ENCODE measurements at places on chromosomes 12 and 14.
A peak's percentile ranks its signal among the peaks of the same experiment; 100 is the strongest.

GRCh38 chr14:43528321-43528720 is 978.8 kb downstream of the FSCB start:
- H3K4me3 ChIP-seq: no peak overlapping the region
- no peaks in the 10 kb centered on the region for H3K36me3 ChIP-seq
- no peaks in the 10 kb centered on the region for H3K27me3 ChIP-seq
- DNase-seq: no peak
- no peak overlapping the region for H3K27ac ChIP-seq

DNA sequence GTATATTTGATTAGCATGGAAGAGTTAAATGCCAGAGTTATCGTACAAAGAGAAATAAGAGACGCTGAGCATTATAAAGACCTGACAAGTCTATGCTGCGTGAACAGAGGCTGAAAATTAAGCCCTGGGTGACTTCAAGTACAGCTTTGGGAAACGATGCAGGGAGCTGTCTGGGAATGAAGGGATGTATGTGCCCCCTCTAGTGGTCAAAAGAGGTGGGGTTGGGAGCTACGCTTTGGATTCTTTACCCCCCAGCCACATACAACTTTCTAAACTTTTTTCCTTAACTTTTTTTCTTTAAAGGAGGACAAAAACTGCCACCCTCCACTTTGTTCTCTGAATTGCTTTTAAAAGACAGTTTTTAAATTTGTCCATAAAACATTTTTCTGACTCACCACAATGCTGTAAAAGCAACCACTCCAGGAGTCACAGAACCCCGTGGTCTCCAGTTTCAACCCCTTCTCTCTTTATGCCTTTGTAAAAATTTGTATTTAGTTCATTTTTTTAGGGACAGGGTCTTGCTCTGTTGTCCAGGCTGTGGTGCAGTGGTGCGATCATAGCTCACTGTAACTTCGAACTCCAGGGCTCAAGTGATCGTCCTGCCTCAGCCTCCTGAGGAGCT is 59.4 kb downstream of the ZNF664 start:
- H3K4me1 ChIP-seq: no peaks in the 10 kb centered on the region
- H3K27ac ChIP-seq: no peak overlapping the region
- no peaks in the 10 kb centered on the region for H3K27me3 ChIP-seq

DNA sequence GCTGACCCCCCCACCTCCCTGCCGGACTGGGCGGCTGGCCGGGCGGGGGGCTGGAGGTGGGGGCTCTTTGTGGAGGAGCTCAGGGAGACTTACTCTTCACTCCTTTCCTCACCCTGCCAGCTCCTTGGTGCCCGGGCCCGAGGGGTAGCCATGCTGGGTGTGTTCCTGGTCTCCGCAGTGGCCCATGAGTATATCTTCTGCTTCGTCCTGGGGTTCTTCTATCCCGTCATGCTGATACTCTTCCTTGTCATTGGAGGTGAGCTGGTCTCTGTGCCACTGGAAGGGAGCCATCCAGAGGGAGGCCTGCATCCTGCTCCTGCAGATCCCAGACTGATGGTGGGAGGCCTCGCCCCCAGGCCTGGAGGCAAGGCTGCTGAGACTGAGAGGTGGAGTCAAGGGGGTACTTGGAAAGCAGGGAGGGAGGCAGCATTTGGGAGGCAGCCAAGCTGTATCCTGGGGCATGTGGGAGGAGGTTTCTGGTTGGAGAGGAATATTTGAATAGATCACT is 19.7 kb downstream of the SOAT2 start:
- no peaks in the 10 kb centered on the region for H3K27me3 ChIP-seq
- DNase-seq: no peak
- no peaks in the 10 kb centered on the region for H3K4me1 ChIP-seq
- H3K4me3 ChIP-seq: no peak overlapping the region
- no peaks in the 10 kb centered on the region for H3K36me3 ChIP-seq

DNA sequence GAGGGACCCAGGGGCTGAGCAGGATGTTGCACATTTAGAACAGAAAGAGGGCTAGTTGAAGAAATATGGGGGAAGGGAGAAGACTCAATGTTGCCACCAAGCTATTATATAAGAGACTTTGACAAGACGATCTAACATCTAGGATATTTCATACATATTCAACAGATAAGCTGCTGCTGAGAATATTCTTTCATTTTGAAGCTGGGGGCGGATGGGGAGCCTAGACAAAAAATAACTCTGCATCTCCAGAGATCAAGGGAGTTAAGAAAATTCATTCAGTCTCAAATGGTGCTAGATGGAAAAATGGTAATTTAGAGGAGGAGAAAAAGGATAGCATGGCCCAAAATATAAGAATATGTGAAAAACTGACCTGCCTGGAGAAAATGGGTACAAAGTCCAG is 415.6 kb downstream of the MDGA2 start:
- H3K27me3 ChIP-seq: no peaks in the 10 kb centered on the region
- H3K4me3 ChIP-seq: no peak overlapping the region
- no peak overlapping the region for H3K27ac ChIP-seq
- no peak for DNase-seq

GRCh38 chr12:69167648-69168165 is 71.7 kb upstream of the CPSF6 start:
- no peaks in the 10 kb centered on the region for H3K36me3 ChIP-seq
- H3K27me3 ChIP-seq: no peaks in the 10 kb centered on the region
- no peak for DNase-seq
- no peaks in the 10 kb centered on the region for H3K4me1 ChIP-seq
- H3K4me3 ChIP-seq: no peak overlapping the region
- H3K27ac ChIP-seq: no peak overlapping the region

DNA sequence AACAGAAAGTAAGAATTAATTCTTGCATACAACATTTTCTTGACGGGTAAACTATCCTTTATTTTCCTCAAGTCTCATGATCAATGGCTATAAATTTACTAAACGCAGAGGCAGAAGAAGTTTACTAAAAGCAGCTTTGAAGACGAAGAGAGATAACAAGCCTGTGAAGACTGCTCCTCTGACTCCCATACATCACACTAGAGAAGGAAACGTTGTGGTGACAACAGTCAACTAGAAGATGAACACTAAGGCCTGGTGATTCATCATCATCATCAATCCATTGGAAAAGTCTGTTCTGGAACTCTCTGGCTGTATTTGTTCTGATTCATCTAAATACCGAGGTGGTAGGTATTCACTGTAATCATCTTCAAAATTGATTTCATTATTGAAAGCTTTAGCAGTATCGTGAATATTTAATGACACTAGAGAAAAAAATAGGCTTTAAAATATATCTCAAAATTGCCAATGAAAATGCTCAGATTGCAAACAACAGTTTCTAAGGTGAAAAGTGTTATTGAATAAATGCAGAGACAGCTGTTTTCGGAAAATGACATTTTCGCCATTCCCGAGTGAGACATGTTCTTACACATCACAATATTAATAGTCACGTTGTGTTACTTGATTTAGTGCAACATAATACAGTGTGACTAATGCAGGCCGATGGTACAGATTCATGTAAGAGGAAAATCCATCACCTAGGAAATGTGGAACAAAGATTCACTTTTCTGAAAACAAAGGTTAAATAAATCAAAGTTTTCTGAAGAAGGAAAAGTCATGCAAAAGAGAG is 260.5 kb downstream of the C12orf50 start:
- H3K4me3 ChIP-seq: no peak overlapping the region
- H3K4me1 ChIP-seq: no peaks in the 10 kb centered on the region
- H3K27me3 ChIP-seq: no peaks in the 10 kb centered on the region
- H3K27ac ChIP-seq: no peak overlapping the region

GRCh38 chr14:105844810-105845724 is 318.7 kb downstream of the TMEM121 start:
- no peaks in the 10 kb centered on the region for H3K36me3 ChIP-seq
- H3K27ac ChIP-seq: no peak overlapping the region
- no peak overlapping the region for H3K4me3 ChIP-seq
- no peak for DNase-seq
- H3K27me3 ChIP-seq: no peaks in the 10 kb centered on the region
- H3K4me1 ChIP-seq: no peaks in the 10 kb centered on the region

- no peaks in the 10 kb centered on the region for H3K27me3 ChIP-seq
- H3K36me3 ChIP-seq: no peaks in the 10 kb centered on the region
- DNase-seq: peak; percentile 36
- H3K4me3 ChIP-seq: no peak overlapping the region
These were observed 7.3 kb downstream of the TMEM116 start for GRCh38 chr12:112005419-112006395.

DNA sequence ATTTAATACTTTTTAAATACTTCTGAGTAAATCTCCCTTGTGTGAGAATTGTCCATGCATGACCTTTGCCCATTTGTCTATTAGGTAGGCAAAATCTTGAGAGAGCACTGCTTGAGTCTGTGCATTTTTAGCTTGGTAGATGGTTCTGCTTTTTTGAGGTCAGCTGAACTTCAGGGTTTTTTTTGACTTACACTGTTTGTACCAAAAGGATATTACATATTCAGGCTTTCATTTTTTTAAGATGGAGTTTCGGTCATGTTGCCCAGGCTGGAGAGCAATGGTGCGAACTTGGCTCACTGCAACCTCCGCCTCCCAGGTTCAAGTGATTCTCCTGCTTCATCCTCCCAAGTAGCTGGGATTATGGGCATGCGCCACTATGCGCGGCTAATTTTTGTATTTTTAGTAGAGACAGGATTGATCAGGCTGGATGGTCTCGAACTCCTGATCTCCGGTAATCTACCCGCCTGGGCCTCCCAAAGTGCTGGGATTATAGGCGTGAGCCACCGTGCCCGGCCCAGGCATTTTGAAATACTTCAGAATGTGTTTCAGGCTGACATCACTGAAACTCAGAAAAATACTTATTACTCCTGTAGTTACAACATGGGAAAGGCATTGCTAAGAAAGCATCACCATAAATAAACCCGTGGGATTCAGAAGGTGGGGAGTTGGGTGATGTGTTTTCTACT is 11.1 kb downstream of the RASSF3 start:
- H3K36me3 ChIP-seq: no peaks in the 10 kb centered on the region
- H3K4me1 ChIP-seq: peaks cover 5% of the 10 kb centered on the region
- DNase-seq: no peak

DNA sequence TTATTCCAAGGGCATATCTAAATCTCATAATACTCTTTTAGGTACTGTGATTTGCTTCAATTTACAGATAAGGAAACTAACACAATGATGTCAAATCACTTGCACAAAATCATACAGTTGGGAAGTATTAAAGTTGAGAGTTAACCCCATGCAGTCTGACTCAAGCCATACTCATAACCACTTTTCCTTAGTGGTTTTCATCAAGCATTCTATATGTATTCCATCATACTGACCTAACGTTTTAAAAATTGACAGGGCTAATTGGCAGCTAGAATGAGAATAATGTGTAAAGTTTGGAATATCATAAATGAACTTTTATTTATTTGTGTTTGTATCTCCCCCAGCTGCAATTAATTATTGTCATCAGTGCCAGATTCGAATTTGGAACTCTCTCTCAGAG is 20.9 kb downstream of the PUS7L start:
- no peak for DNase-seq
- H3K27ac ChIP-seq: no peak overlapping the region
- H3K4me3 ChIP-seq: no peak overlapping the region
- no peaks in the 10 kb centered on the region for H3K4me1 ChIP-seq
- no peaks in the 10 kb centered on the region for H3K36me3 ChIP-seq
- no peaks in the 10 kb centered on the region for H3K27me3 ChIP-seq

GRCh38 chr14:56133547-56133946 is 15.3 kb downstream of the PELI2 start:
- no peaks in the 10 kb centered on the region for H3K4me1 ChIP-seq
- H3K36me3 ChIP-seq: no peaks in the 10 kb centered on the region
- no peak overlapping the region for H3K4me3 ChIP-seq
- no peaks in the 10 kb centered on the region for H3K27me3 ChIP-seq
- H3K27ac ChIP-seq: no peak overlapping the region

Data from prostate gland (tissue), 2 donors.